ENCODE measurements at places on chromosomes 3 and 15.

- peaks cover 9% of the 10 kb centered on the region for H3K4me1 ChIP-seq
- H3K27ac ChIP-seq: no peak overlapping the region
- no peak for DNase-seq
- no peak overlapping the region for H3K4me3 ChIP-seq
- no peaks in the 10 kb centered on the region for H3K36me3 ChIP-seq
These were observed 16.0 kb downstream of the NR2F2 start for GRCh38 chr15:96346409-96346970.

GRCh38 chr15:28114721-28115622, 15.9 kb upstream of the OCA2 start:
- peaks cover 34% of the 10 kb centered on the region for H3K36me3 ChIP-seq
- no peak for DNase-seq
- no peaks in the 10 kb centered on the region for H3K27me3 ChIP-seq

DNA sequence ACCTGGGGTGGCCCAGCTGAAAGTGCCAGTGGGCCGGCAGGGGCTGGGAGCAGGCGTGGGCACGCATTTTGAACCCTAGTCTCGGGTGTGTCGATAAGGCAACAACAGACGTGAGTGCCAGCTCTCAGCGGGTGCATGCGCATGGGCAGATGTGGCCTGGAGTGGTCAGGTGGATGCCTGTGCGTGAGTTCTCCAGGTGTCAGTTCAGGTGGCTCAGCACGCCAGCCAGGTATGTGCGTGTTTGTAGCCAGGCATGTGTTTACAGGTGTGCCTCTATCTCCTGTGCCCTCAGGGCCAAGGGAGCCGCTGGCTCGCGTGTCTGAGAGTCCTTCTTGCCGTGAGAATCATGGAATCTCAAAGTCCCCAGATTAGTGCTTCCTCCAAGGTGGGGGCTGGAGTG, 14.8 kb downstream of the CYP1A2 start:
- H3K4me1 ChIP-seq: no peaks in the 10 kb centered on the region
- H3K27me3 ChIP-seq: no peaks in the 10 kb centered on the region
- no peak for DNase-seq
- H3K4me3 ChIP-seq: no peak overlapping the region

- H3K4me1 ChIP-seq: no peaks in the 10 kb centered on the region
- DNase-seq: no peak
- peaks cover under 1% of the 10 kb centered on the region for H3K36me3 ChIP-seq
- no peak overlapping the region for H3K4me3 ChIP-seq
- H3K27ac ChIP-seq: no peak overlapping the region
- no peaks in the 10 kb centered on the region for H3K27me3 ChIP-seq
These were observed 7.5 kb upstream of the RHO start for GRCh38 chr3:129520960-129521359.

GRCh38 chr3:107641572-107642307, 119.0 kb downstream of the BBX start:
- no peak for DNase-seq
- H3K27me3 ChIP-seq: no peaks in the 10 kb centered on the region
- H3K36me3 ChIP-seq: no peaks in the 10 kb centered on the region

DNA sequence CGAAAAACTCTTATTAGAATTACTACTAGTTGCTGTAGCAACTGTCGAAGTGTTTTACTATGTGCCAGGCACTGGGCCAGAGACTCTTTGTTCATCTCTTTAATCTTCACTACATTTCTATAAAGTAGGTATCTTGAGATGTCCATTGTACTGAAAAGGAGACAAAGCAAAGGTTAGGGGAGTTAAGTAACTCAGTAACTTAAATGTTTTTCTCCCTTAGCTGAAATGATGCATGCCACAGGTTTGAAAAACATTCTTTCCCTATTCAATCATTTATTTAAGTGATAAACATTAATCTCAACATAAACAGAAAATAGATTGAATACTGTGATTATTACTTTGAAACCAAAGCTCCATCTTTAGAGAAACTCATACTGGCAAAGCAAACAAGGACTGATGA, 776.2 kb downstream of the FHIT start:
- no peaks in the 10 kb centered on the region for H3K4me1 ChIP-seq
- DNase-seq: no peak
- H3K4me3 ChIP-seq: no peak overlapping the region
- H3K36me3 ChIP-seq: no peaks in the 10 kb centered on the region

DNA sequence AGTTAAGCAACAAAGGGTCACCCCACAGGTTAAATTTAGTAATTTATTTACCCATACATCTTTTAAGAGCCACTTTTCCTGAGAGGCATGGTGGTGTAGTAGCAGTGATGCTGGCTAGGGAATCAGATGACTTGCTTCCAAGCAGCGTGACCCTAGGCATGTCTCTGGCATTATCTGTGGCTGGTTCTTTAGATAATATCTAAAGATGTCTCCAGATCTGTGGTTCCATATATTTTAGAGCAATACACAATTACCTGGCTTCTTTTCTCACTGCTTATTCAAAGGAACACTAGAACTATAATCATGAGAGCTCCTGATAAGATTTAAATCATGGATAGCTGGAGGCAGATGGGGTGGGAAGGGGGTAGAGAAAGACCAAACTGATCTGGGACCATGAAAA, 21.1 kb upstream of the MEIS2 start:
- H3K27ac ChIP-seq: no peak overlapping the region
- DNase-seq: no peak
- no peaks in the 10 kb centered on the region for H3K36me3 ChIP-seq
- H3K27me3 ChIP-seq: no peaks in the 10 kb centered on the region
- H3K4me1 ChIP-seq: no peaks in the 10 kb centered on the region

- H3K27me3 ChIP-seq: no peaks in the 10 kb centered on the region
- no peak overlapping the region for H3K27ac ChIP-seq
- H3K4me3 ChIP-seq: no peak overlapping the region
These were observed 3.1 kb downstream of the GRIP2 start for GRCh38 chr3:14536837-14537589.

- no peak overlapping the region for H3K4me3 ChIP-seq
- H3K27me3 ChIP-seq: no peaks in the 10 kb centered on the region
- DNase-seq: no peak
- no peak overlapping the region for H3K27ac ChIP-seq
- H3K4me1 ChIP-seq: no peaks in the 10 kb centered on the region
- H3K36me3 ChIP-seq: no peaks in the 10 kb centered on the region
These were observed 99.1 kb downstream of the OXSM start for GRCh38 chr3:25888892-25889524.

- no peak overlapping the region for H3K27ac ChIP-seq
- no peak for DNase-seq
- no peak overlapping the region for H3K4me3 ChIP-seq
- peaks cover 6% of the 10 kb centered on the region for H3K4me1 ChIP-seq
These were observed 23.1 kb upstream of the RNU6-1 start for GRCh38 chr15:67862750-67863441.

DNA sequence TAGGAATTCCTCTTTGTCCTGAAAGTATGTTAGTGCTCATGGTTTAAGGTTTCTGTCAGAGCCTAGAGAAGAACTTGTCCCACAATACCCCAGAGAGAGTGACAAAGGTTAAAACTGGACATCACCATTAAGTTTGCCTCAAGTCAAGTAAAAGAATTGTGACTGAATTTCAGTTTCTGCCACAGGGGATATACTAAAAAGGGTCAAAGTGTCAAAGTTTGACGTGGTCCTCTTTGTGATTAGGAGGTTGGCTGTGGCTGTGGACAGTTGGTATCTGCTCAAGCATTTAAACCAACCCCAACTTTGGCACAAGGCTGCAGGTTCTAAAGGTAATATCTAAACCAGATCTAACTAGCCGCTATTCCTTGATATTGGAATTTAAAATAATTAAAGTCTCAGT, 26.1 kb downstream of the FMN1 start:
- H3K27me3 ChIP-seq: no peaks in the 10 kb centered on the region
- H3K27ac ChIP-seq: no peak overlapping the region
- no peak for DNase-seq
- no peaks in the 10 kb centered on the region for H3K4me1 ChIP-seq
- H3K4me3 ChIP-seq: no peak overlapping the region
- no peaks in the 10 kb centered on the region for H3K36me3 ChIP-seq

GRCh38 chr3:44236485-44236908, 5.2 kb upstream of the TOPAZ1 start:
- no peak overlapping the region for H3K27ac ChIP-seq
- H3K4me3 ChIP-seq: no peak overlapping the region
- H3K4me1 ChIP-seq: no peaks in the 10 kb centered on the region
- no peaks in the 10 kb centered on the region for H3K36me3 ChIP-seq

DNA sequence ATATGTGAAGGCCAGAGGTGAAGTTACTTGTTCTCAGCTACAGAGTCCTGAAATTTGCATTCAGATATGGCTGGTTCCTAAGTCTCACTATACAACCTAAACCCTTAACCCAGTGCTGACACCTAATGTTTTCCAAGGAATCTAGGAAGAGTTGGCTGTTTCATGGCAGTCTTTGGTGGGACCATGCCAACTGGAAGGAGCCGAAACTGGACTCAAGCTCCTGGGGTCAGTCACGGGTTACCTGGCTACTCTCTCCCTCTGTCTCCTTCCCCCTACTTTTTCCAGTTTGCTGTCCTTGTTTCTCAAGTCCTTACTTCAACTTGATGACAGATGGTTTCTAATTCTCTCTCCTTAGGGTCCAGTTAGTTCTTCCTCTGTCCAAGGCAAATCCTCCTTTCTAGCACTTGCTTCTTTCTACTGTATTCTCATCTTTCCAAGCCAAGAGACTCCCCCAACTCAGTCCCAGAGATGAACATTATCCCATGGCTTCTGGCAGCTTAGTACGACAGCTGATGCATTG, 88.6 kb upstream of the COL6A5 start:
- H3K4me3 ChIP-seq: no peak overlapping the region
- no peak overlapping the region for H3K27ac ChIP-seq
- 0 out of 2 replicates have a peak, but pooled peaks cover 1% of the 10 kb centered on the region for H3K27me3 ChIP-seq
- no peaks in the 10 kb centered on the region for H3K36me3 ChIP-seq

GRCh38 chr15:25797936-25798901, 64.9 kb downstream of the ATP10A start:
- no peaks in the 10 kb centered on the region for H3K27me3 ChIP-seq
- no peak overlapping the region for H3K27ac ChIP-seq
- DNase-seq: no peak
- H3K36me3 ChIP-seq: no peaks in the 10 kb centered on the region
- no peak overlapping the region for H3K4me3 ChIP-seq

GRCh38 chr3:46070595-46071093, 43.4 kb upstream of the XCR1 start:
- no peak for DNase-seq
- H3K27ac ChIP-seq: no peak overlapping the region
- H3K36me3 ChIP-seq: no peaks in the 10 kb centered on the region
- H3K4me1 ChIP-seq: no peaks in the 10 kb centered on the region
- no peak overlapping the region for H3K4me3 ChIP-seq

GRCh38 chr3:148992027-148992634, 791 bp downstream of the GYG1 start:
- DNase-seq: no peak
- no peak overlapping the region for H3K27ac ChIP-seq
- no peaks in the 10 kb centered on the region for H3K36me3 ChIP-seq
- H3K4me3 ChIP-seq: peak overlapping the region; percentile 65

DNA sequence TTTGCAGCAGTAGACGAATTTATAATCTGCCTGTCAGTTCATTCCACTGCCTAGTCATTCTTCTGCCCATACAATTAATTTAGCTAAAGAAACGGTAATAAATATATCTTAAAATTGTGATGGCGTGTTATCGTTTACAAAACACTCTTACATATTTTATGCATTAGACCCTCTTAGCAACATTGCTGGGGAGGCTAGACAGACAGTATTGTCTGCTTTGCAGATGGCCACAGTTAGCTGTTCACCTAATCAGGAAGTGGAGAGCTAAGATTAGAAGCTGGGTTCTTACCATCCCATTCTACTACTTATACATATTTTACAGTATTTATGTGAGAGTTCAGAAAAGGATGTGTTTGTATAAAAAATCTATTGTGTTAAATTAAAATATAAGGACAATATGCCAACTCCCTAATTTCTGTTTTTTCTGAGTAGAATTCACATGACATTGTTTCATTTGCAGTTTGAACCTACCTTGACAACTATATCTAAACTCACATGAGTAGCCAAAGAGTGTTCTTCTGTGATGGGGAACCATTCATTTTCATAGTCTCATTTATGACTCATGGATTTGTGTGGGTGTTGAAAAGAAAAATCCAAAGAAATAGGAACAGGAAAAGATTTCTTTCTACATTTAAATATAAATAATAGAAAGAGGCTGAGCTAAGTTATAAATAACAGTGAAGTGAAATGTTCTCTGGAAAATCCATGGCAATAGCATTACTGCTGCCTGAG, 41.7 kb upstream of the C3orf80 start:
- DNase-seq: no peak
- no peaks in the 10 kb centered on the region for H3K36me3 ChIP-seq
- H3K4me3 ChIP-seq: no peak overlapping the region
- no peaks in the 10 kb centered on the region for H3K27me3 ChIP-seq

DNA sequence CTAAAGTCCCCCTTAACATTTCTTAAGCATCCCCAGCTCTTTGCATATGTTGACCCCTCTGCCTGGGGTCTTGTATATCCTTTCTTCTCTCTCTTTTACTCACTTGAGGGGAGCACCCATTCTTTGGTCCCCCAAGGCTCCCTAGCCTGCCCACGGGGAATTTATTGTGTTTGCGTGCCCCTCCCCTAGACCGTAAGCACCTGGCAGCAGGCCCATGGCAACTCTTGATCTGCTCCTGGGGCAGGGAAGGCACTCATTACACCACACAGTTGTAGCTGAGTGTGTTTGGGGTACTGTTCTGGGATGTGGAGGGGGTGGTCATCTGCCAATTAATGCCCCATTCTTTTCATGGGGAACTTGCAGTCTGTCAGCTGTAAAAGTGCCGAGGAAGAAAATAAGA, 27.3 kb upstream of the SMAD6 start:
- H3K4me1 ChIP-seq: peaks cover 4% of the 10 kb centered on the region
- H3K36me3 ChIP-seq: no peaks in the 10 kb centered on the region
- H3K27me3 ChIP-seq: no peaks in the 10 kb centered on the region
- no peak overlapping the region for H3K27ac ChIP-seq

DNA sequence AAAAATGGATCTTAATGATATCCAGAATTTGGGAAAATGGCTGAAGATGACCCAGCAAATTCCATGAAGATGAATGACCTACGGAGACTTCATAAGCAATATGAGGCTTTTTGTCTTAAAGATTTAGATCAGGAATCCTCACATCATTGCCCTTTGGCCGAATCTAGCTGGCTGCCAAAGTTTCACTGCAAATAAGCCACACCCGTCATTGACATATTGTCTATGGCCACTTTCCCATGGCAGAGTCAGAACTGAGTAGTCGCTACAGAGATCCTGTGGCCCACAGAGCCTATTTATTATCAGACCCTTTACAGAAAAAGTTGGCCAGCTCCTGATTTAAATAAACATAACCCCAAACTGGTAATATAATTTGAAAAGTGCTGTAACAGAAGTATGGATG, 307.4 kb upstream of the RARB start:
- no peaks in the 10 kb centered on the region for H3K4me1 ChIP-seq
- DNase-seq: no peak
- H3K27ac ChIP-seq: no peak overlapping the region
- H3K27me3 ChIP-seq: no peaks in the 10 kb centered on the region
- no peaks in the 10 kb centered on the region for H3K36me3 ChIP-seq

GRCh38 chr3:113912552-113913236, 35.1 kb upstream of the ZDHHC23 start:
- DNase-seq: peak; percentile 37
- H3K27ac ChIP-seq: no peak overlapping the region
- no peaks in the 10 kb centered on the region for H3K36me3 ChIP-seq
- no peaks in the 10 kb centered on the region for H3K27me3 ChIP-seq
- no peak overlapping the region for H3K4me3 ChIP-seq
- no peaks in the 10 kb centered on the region for H3K4me1 ChIP-seq

All from iPS DF 6.9 (cell line).